ENCODE measurements at places on chromosomes 5 and 9. TPM values are rescaled to one million over a fixed set of nuclear protein-coding genes. Genes with fewer than 3 reads are reported as not detected.

The RANBP3L gene
- under 0.01 TPM for total RNA-seq

The GALNT12 gene
- 37.4 TPM for total RNA-seq

The ANKRD31 gene
- 0.09 TPM for total RNA-seq

The CFAP157 gene
- 0.09 TPM for total RNA-seq

The CCDC171 gene
- total RNA-seq, result 4.4 TPM

The PDCD1LG2 gene
- 1.9 TPM for total RNA-seq

The SLC6A7 gene
- total RNA-seq, result not detected

The CDH9 gene
- not detected for total RNA-seq

The AK8 gene
- total RNA-seq, result 0.47 TPM

The IL33 gene
- total RNA-seq, result 83.6 TPM

The STPG3 gene
- total RNA-seq, result not detected

The CNTFR gene
- not detected for total RNA-seq
